Caudate nucleus (tissue), 63 donors: ENCODE measurements at places on chromosomes 3 and 15.

DNA sequence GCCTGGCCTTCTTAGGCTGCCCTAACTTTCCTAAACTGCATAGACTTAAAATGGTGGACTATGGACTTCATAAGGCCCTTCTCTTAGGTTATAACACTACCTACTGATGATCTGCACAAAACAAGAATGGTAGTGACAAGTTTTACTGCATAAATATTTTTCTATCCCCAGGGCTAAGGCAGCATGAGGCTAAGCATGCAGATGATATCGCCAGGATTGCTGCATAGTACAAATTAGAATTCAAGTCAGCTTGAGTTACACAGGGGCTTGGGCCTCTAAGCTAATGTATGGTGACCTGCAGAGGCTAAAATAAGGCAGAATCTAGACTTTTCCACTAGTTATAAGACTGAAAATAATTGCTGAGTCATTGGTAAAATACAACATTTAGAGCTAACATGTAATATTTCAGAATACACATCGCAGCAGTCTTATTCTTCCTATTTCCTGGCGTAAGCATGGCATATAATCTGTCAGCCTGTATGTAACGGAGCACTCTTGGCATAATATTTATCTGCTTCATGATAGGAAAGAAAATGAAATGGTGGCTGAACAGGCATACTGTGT lies 15.3 kb upstream of the RBMS3 start:
- DNase-seq: no peak

DNA sequence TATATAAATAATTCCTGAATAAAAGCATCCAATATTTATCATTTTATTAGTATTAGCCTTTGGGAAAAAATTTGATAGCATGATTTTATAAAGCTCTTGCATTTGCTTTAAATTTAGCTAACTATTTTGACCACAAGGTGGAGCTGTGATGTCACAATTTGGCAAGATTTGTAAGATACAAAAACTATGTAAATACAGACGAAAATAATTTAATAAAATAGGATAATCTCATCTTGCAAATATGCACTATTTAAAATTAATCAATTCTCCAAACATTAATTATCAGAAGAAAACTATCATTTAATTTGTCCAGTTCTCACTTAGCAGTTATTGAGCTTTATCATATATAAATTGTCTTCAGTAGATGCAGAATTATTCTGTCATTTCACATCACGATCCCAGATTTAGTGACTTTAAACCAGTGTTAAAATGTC lies 95.4 kb downstream of the PLOD2 start:
- no peak for DNase-seq

GRCh38 chr15:78730955-78731354 lies 80.3 kb downstream of the ADAMTS7 start:
- DNase-seq: no peak

GRCh38 chr15:88124199-88124598 lies 132.3 kb downstream of the NTRK3 start:
- no peak for DNase-seq

GRCh38 chr3:61448378-61448777 lies 113.0 kb upstream of the PTPRG start:
- no peak for DNase-seq
